ENCODE measurements at places on chromosomes 3 and 15.

DNA sequence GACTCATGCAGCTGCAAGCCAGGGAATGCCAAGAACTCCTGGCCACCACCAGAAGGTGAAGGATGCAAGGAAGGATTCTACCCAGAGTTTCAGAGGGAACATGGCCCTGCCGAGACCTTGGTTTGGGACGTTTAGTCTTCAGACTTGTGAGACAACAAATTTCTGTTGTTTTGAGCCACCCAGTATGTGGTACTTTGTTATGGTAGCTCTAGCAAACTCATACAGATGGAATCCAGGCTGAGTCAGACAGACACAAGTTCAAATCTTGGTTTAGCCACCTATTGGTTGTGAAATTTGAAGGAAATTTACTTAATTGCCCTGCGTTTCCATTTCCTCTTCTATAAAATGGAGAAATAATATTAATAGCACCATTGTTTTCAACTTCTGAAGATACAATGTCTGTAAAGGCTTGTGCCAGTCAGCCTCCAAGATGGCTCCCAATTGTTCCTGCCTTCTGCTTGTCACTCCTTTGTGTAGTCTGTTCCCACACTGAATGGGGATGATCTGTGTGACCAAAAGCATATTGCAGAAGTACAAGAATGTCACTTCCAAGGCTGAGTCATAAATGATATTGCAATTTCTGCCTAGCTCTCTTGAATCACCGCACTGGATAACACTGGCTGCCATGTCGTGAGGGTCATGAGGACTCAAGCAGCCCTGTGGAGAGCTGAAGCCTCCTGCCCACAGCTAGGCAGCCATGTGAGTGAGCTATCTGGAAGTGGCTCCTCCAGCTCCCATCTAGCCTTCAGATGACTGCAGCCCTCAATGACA is 223.5 kb upstream of the PROK2 start:
- peak; percentile 50 for DNase-seq

DNA sequence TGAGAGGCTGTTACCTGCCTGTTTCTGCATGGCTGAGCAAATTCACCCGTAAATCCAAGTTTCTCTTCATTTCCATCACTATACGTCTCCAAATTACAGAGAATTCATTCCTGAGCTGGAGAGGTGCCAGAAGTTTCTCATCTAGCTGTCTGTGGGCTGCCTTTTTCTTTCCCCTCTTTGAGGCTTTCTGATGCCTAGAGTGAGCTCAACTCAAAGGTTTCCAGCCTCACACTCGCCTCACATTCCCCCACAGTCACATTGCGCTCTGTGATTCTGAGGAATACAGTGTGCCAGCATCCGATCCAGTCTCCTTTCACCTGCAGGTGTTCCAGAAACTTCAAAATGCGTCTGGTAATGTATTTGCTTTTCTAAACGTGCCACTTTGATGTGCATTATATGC is 267.2 kb downstream of the MFSD1 start:
- no peak for DNase-seq

DNA sequence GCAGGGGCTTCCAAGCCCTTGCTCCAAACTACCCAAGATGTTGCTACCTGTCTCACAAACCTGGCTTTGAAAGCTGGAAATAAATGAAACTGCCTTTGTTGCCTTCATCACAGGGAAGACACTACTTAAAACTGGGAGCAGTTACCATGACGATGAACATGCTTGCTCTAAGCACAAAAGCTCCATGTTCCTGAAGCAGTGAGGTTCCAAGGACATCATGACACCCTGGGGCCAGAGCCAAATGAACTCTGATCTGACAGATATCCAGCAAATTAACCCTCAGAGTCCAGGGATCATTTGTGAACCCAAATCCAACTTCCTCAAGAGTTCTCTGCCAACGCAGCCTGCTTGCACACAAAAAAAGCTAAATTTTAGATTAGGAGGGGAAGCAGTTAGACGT is 10.7 kb downstream of the TRAIP start:
- no peak for DNase-seq

- DNase-seq: no peak
Measured at GRCh38 chr3:14333621-14334020, 68.8 kb upstream of the SLC6A6 start.

- no peak for DNase-seq
Measured at GRCh38 chr3:172846103-172846561, 95.6 kb downstream of the ECT2 start.

DNA sequence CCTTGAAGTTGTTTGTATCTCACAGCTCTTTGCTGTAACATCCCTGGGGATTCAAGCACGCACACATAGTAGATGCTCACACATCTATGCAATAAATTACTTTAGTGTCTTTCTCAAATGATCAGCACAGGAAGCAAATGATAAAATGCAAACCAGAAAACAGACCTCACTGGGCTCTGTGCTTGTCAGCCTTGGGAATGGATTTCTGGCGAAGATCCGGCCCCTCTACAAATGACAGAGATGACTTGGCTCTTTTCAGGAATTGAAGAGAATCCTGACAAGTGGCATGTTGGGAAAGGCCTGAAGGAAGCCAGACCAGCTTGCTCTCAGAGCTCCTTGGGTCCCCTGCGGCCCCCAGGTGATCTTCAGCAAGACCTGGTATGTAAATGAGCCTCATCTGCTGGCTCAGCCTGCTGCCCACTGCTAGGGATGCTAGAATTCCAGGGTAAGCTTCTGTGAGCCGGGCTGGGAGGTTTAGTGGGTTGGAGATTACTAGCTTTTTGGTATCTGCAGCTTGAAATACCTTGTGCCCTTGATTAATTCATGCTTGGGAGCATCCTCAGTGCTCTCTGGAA is 54.1 kb downstream of the LPP start:
- DNase-seq: no peak

- peak; percentile 44 for DNase-seq
Measured at GRCh38 chr15:75921732-75922703, 18.3 kb downstream of the FBXO22 start.

- DNase-seq: no peak
Measured at GRCh38 chr3:184981071-184981470, 169.1 kb downstream of the VPS8 start.

DNA sequence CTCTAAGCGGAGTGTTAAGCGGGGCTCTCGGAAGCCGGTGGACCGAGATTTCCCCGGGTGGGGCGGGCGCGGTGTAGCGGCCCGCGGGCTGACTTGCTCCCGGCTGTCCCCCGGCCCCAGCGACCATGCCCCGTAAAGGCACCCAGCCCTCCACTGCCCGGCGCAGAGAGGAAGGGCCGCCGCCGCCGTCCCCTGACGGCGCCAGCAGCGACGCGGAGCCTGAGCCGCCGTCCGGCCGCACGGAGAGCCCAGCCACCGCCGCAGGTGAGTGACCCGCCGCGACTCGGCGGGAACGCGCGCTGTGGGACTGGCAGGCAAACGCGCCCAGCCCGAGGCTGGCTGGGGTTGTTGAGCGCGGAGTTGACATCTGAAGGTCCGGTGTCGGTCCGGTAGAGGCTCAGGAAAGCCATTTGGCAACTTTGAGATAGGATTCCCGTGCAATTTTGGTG is 1.3 kb downstream of the SMC4 start:
- DNase-seq: no peak

GRCh38 chr3:123791417-123791816 is 92.7 kb downstream of the MYLK start:
- DNase-seq: no peak

DNA sequence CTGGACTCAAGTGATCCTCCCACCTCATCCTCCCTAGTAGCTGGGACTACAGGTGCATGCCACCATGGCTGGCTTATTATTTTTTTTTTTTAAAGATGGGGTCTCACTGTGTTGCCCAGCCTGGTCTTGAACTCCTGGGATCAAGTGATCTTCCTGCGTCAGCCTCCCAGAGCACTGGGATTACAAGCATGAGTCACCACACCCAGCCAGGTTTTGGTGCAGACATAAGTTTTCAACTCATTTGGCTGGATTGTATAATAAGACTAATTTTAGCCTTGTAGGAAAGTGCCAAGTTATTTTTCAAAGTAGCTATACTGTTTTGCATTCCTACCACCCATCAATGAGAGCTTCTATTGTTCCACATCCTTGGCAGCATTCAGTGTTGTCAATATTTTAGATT is 32.1 kb downstream of the BUB1B start:
- peak; percentile 55 for DNase-seq

GRCh38 chr15:76905855-76906254 is 715 bp upstream of the SCAPER start:
- DNase-seq: no peak

GRCh38 chr3:190306513-190307163 is 15.6 kb downstream of the CLDN1 start:
- no peak for DNase-seq

GRCh38 chr15:100096248-100096600 is 245.6 kb downstream of the ADAMTS17 start:
- no peak for DNase-seq

DNA sequence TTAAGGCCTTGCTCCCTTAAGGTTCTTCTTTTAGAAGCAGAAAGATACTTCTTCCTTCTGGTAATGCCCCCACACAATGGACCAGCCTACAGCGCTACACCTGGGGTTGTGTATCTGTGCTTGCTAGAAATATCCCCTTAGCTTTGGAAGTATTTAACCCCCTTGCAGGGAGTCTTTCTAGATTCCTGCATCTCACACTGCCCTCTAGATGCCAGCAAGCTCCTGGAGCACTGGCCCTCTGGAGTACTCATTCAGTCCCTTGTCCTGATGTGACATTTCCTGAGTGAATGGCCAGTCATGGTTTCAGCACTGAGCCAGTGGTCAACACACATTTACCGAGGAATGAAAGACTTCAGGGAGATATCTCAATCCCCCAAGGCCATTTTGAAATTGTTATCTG is 30.4 kb upstream of the RBP2 start:
- DNase-seq: no peak

DNA sequence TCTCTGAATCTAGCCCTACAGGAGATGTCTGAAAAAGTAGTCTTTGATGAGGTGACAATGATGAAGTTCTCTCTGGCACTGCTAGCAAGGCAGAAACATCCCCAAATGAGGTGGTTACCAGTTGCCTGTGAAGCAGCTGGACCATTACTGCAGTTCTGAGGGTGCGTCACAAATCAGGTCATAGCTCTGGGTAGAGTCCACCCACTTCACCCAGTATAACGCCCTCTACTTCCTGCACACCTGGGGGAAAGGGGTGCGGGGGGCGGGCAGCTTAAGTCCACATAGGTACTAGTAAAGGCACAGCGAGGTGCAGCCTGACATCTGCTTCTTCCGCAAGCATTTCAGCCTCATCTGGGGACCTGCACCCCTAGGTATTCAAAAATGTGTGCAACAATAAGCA is 13.4 kb upstream of the SATB1 start:
- no peak for DNase-seq

DNA sequence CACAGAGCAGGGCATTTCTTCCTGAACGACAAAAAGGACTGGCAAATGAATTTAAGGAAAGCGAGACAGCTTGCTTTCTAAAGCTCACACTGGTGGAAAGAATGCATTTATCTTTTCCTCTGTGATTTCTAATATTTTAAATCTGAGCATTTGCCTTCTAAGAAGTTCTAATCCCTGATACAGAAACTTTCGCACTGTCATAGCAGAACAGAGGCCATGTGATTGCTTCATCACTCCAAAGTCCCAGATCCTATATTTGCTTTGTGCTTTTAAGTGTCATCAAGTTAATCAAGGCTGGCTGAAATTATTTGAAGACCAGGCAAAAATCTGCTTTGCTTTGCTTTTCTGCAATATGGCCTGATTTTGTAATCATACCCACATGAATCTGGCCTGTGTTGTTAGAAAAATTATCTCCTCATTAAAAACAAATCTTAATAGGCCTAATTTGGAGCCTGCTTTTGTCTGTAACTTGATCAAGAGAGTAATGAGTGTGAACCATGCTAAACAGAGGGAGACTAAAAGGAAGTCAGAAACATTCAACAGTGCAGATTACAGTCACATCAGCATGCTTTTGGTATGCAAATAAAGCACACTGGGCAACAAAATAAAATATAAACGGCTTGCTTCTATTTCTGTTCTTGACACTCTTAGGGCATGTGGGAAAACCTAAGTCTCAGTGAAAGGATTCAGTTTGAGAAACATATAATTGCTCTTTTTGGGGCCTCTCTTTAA is 178.2 kb upstream of the ADAMTS9 start:
- no peak for DNase-seq

DNA sequence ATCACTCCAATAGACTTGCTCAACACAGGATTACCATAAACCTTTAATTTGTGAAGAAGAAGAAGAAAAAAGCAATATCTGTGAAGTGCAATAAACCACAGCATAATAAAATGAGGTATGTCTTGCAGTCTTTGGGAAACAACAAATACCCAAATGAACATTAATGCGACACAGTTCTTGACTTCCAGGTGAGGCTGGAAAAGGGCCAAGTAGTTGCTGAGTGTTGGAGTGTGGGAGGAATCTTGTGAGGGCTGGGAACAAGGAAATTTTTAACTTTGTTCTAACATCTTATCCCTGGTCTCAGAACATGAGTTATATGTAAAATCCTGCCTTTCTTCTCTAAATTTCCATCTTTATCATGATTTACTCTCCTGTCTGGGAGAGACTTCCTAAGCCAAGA is 206.5 kb downstream of the DTWD1 start:
- DNase-seq: no peak

DNA sequence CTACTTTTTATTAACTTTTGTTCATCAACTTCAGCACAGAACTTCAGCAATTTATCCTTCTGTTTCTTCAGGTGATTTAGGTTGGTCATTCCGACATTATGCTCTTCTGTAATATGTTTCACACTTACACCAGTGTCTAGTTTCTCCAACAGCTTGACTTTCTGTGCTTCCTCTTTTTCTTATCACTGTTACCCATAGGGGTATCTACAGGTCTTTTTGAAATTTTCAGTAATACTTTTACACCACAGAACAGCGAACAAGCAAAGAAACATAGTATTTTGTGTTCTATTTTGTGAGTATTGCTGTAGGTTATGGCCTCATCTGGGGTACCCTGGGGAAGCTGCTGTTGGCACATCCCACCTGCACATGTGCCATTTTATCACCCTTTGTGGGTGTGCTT is 260.7 kb downstream of the NSUN3 start:
- no peak for DNase-seq

GRCh38 chr3:177694951-177695350 is 497.7 kb upstream of the TBL1XR1 start:
- no peak for DNase-seq

GRCh38 chr15:20361091-20361490 is 180.5 kb downstream of the GOLGA6L6 start:
- DNase-seq: no peak

DNA sequence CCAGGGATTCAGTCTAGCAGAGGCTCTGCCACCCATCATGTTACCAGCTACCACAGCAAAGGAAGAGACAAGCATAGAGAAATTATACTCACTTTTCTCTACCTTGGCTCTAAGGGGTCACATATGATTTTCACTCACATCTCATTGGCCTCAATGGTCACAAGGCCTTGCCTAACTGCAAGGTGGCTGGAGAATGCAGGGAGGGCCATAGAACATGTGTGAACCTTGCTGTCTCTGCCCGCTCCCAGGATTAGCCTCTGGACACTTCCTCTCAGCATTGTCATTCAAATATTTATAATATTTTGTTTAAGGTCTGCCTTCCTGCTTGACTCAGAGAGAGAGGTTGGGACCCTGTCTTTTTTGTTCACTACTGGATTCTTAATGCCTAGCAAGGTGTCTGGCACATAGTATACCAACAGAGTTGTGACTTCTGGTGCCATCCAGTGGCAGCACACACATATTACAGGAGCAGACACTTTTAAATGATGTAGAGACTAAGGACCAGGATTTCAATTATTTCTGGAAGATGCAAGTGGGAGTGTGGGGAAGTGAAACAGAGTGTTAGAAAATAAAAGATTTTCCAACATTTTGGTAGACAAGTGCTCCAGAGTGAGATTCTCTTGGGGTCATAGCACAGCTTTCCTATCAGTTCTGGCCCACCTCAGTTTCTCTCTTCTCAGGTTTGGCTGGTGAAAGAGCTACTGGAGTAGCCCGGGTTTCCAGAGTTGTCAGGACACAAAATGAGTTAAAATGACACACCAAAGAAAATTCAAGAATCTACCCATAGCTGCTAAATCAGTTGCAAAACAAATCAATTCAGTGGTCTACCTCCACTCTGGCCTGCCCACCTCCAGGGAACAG is 119.0 kb upstream of the RASGRP1 start:
- DNase-seq: no peak
